ENCODE measurements at places on chromosomes 4 and X.

DNA sequence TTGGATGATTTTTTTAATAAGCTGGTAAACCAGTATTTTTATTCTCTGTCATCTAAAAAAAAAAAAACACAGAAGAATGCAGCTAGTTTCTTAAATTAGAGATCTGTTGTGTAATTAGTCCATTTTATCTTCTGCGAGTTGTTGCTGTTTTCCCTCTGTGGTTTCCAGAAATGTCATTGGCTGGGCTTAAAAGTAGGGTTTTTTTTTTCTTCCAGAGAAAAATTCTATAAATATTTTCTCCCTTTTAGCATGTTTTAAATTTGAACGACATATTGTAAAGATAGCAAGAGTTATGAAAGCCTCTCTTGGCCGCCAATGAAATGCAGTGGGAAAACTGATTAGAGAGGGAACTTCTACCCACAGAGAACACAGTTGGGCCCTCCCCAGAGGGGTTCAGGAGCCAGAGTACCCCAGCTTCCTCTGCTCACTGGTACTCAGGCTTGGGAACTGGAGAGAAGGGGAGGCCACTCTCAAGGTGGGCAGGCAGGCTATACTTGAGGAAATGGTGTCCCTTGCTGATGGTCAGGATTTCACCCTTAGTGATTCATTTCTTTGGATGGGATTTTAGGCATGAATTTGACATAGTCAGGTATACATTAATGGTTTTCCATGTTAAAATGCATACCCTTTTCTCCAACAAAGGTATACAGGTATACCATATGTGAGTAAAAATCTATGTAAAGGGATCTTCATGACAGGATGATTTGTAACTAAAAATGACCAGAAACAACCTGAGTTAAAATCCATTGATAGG lies 166.1 kb downstream of the BCOR start:
- DNase-seq, result no peak

GRCh38 chrX:19514791-19515614 lies at the start of gene MAP3K15:
Gene MAP3K15 (minus strand): TSS chrX:19515508. CDS start chrX:19515261, 247 bp downstream.
- DNase-seq, result no peak

- DNase-seq, result no peak
Observed at GRCh38 chrX:19097553-19098283, 24.6 kb downstream of the ADGRG2 start.

DNA sequence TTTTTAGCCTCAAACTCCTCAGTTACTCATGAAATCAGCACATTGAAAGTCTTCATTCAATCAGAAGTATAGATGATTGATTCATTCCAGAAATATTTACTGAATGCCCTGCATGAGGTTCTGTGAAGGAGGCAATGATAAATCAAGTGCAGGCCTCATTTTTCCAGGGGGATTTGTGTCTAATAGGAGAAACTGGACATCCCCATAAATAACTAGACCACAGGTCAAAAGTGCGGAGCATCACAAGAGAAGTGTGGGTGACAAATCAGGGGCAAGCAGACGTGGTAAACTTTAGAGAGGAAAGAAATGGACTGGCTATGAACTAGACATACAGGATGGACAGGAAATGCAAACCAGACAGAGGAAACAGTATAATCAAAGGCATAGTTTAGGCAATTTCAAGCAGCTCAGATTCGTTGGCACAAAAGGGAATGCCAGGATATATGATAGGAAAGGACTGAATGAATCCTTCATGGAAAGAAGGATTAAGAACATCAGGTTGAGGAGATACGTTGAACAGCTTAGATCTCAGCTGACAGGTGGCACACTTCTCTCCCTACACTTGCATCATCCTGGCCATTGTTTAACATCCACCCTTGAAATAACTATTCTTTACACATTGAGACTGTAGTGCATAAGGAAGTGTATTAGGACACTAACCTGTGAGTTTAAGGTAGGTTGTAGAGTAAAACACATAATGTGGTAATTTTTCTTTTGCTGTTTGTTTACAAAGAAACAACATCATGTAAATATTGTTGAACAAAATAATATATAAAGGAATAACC lies 69.6 kb upstream of the RASGEF1B start:
- DNase-seq, result no peak

DNA sequence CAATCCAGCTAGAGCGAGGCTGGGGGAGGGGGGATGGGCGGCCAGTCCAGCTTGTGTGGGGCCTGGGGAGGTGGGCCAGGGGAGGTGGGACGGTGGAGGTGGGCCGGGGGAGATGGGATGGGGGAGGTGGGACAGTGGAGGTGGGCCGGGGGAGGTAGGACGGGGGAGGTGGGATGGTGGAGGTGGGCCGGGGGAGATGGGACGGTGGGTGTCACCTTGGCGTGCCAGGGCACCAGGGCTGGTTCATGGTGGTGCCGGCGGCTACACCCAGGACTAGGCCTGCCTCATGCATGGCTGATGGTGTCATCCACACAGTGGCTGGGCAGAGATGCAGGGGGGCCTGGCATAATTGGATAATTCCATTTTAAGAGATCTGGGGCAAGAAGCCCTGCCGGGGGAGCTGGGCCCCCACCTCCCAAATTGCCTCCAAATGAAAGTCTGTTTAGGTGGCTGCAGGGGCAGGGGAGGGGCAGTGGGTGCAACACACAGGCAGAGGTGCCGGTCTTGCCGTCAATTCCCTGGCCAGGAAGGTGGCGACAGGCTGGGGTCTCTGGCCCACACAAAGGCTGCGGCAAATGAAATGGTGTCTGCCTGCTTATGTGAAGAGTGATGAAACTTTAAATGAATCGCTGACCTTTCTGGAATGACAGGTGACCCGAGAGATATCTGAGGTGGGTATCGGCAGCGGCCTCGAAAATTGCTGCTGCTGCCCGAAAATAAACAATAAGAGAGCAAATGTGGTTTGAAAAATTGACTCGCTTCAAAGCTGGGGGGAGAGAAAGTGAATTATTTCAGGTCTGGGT lies 82.1 kb downstream of the FAM53A start:
- DNase-seq, result no peak

- no peak for DNase-seq
Observed at GRCh38 chrX:64850371-64851082, 125.7 kb downstream of the ZC4H2 start.

DNA sequence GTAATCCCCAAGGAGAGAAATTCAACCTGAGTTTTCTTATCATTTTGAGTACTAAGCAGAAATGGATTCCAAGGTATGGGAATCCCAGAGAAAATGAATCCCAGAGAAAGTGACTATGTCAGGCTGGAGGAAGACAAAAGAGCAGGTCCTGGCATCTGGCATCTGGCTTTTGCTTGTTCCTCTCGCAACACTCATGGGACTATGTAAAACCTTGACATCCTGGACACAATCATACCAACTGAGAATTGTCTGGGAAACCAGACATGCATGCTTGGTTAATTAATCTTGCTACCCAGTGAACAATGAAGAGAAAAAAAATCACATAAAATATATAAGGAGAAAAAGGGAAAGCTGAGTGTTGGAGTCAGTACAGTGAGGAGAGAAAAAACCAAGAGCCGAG lies 12.9 kb downstream of the DCAF8L1 start:
- no peak for DNase-seq

GRCh38 chrX:97295954-97296353 lies 412.2 kb downstream of the RPA4 start:
- no peak for DNase-seq

GRCh38 chr4:89538886-89539285 lies 231.3 kb upstream of the GPRIN3 start:
- DNase-seq, result no peak

Measured in stimulated activated CD4-positive, alpha-beta T cell treated with anti-CD3 and anti-CD28 coated beads, Interleukin-1b, Interleukin-23, amount 100 ng/mL, for 1 hour (primary cell).